Small intestine (tissue), 16 donors: ENCODE measurements at places on chromosomes 1 and 21. TPM values are rescaled to one million over a fixed set of nuclear protein-coding genes. Genes with fewer than 3 reads are reported as not detected.

The C1QC gene
- 17.7 TPM for polyA plus RNA-seq

The NBPF10 gene
- 0.22 TPM for polyA plus RNA-seq

GRCh38 chr1:1420654-1421141, 378 bp downstream of the ANKRD65 start:
- DNase-seq = no peak

DNA sequence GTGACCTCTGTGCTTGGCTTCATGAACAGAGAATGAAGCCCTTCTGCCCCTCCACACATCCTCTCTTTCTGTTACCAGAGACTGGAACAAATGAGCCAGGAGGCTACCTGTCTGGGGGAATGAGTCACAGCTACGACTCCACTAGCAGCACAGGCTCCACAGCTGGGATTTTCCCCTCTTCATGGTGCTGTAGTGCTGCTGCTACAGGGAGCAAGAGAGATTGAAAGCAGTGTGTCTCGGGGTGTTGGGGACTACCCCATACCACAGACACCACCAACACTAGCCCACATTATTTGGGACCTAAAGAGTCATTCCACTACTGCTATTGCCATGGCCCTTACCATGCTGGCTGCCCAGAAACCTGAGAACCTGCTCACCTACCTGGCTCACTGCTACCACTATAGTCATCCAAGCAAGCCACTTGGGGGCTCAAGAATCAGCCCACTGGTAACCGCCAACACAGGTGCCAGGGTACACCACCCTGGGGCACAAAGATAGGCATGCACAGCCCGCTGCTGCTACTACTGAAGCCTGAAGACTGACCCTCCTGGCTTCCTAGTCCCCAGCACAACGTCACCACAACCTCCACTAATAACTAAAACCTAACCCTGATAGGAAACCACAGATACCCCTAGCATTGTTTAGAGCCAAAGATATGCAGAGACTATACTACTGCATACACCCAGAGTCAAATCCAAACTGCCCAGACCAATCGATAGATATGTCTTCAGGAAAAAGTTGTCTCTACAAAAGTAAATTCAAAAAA, 17.7 kb downstream of the CD1E start:
- no peak for DNase-seq
